ENCODE measurements at places on chromosomes 5 and 9. TPM values are rescaled to one million over a fixed set of nuclear protein-coding genes. Genes with fewer than 3 reads are reported as not detected.

Gene CPEB4
- total RNA-seq, result 38.5 TPM

Gene RACK1
- total RNA-seq, result 1,941 TPM

Gene FOXD4
- 0.28 TPM for total RNA-seq

Gene PCSK5
- total RNA-seq, result 13.6 TPM

Gene SPAAR
- total RNA-seq, result 0.16 TPM

Gene IFNA2
- not detected for total RNA-seq

Gene ORM2
- total RNA-seq, result 0.36 TPM

Gene FSD1L
- total RNA-seq, result 2.3 TPM

Gene ENTREP1
- 3.5 TPM for total RNA-seq

Gene NR2F1
- 2.7 TPM for total RNA-seq

Gene SLC6A7
- not detected for total RNA-seq

Gene FAM163B
- total RNA-seq, result not detected

Gene FOXI1
- 0.16 TPM for total RNA-seq

Gene SPATA31D4
- not detected for total RNA-seq

Gene PARP8
- total RNA-seq, result 10.3 TPM

Gene CCL27
- total RNA-seq, result 0.20 TPM

Gene PIP5KL1
- 4.3 TPM for total RNA-seq

Gene SLC6A19
- total RNA-seq, result not detected

Gene BTNL3
- total RNA-seq, result not detected

Gene TAF11L5
- not detected for total RNA-seq
